Mesothelial cell of epicardium (in vitro differentiated cells): ENCODE measurements at places on chromosomes 7 and 10. TPM values are rescaled to one million over a fixed set of nuclear protein-coding genes. Genes with fewer than 3 reads are reported as not detected.

Gene GARIN1A
- 3.4 to 4.1 TPM (median 3.5 TPM) in 3 replicates for total RNA-seq

DNA sequence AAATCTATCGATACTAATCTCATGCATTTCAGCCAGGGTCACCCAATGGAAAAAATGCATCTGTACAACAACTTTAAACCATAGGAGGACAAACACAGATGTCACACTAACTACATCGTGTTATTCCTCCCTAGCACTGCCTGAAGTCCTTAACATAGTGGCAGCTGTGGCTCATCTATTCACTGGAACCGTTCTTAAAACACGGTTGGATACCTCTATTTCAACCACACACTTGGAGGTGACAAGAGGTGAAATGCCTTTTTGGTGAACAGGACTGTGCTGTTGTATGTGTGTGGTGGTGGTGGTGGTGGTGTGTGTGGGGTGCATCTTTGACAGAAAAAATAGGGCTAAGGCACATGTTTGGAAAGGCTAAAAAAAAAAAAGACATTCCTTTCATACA lies 93.1 kb downstream of the NRP1 start:
- H3K36me3 ChIP-seq, result peaks cover 5% of the 10 kb centered on the region
- H3K27me3 ChIP-seq, result no peaks in the 10 kb centered on the region
- peaks cover 44% of the 10 kb centered on the region for H3K4me1 ChIP-seq
- no peak overlapping the region for H3K27ac ChIP-seq
- no peak overlapping the region for H3K4me3 ChIP-seq

DNA sequence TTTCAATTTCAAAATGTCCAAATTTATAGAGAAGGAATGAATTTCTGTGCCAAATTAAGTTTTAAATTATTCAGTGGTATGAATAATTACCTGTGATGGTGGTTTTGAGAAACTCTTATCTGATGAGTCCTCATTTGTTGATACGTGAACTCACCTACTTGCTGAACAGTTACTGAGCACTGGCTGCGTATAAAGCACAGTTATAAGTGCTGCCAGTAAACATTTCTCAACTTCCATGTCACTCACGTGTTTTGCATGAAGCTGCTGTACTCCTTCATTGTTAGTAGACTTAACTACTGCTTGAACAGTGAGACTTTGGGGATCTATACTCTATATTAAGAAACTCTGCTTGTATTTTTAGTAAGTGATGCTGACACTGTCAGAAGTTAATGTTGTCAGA lies 269.1 kb upstream of the FZD8 start:
- H3K36me3 ChIP-seq, result no peaks in the 10 kb centered on the region
- H3K27me3 ChIP-seq, result peaks cover 2% of the 10 kb centered on the region
- H3K4me1 ChIP-seq, result peaks cover 36% of the 10 kb centered on the region
- no peak for DNase-seq
- H3K4me3 ChIP-seq, result no peak overlapping the region

GRCh38 chr10:119542357-119542987 lies at the start of gene RGS10:
Gene RGS10 (minus strand): TSS chr10:119542719. CDS start chr10:119542638, 81 bp downstream.
- H3K27me3 ChIP-seq, result peaks cover 42% of the 10 kb centered on the region
- peak within 1 kb of the TSS; percentile 81 for H3K4me3 ChIP-seq
- peak; percentile 61 for DNase-seq
- peaks cover 42% of the 10 kb centered on the region for H3K4me1 ChIP-seq
- H3K36me3 ChIP-seq, result no peaks in the 10 kb centered on the region

GRCh38 chr7:152406491-152406890 lies 29.3 kb downstream of the KMT2C start:
- DNase-seq, result no peak
- peaks cover 18% of the 10 kb centered on the region for H3K36me3 ChIP-seq
- H3K27me3 ChIP-seq, result no peaks in the 10 kb centered on the region
- peaks cover 5% of the 10 kb centered on the region for H3K4me1 ChIP-seq
- H3K27ac ChIP-seq, result no peak overlapping the region
- no peak overlapping the region for H3K4me3 ChIP-seq
